ENCODE measurements at places on chromosomes 2 and 18.

DNA sequence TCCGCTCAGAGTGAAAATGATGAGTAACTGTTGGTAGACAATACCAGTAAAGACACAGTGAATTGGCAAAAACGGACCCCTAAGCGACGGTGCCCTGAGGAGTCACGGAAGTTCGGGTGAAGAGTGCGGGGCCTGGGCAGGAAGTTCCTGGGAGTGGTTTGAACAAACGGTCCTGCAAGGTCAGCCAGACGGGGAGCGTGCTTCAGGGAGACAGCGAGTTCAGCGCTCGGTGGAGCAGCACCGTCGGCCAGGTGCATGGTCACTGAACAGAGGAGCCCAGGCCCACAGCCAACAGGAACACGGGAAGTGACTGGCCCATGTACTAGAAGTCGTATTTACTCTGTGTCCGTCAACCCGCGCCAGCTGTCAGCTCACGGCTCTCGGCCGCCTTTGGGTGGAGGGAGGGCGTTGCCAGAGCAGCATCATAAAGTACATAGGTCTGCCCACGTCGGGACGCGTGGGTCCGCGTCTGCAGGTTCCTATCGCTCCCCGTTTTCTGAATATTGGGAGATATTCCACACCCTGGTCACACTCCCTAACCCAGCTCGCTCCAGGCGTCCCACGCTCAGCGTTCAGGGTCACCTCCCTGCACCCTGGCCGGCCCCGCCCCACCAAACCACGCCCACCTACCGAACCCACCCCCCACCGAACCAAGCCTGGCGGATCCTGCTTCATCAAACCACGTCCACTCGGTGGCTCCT lies 75.6 kb upstream of the UXS1 start:
- DNase-seq, result no peak

GRCh38 chr2:224220586-224221255 lies 181.2 kb downstream of the FAM124B start:
- peak; percentile 17 for DNase-seq

GRCh38 chr2:238225911-238226697 lies 13.7 kb downstream of the HES6 start:
- DNase-seq, result no peak

DNA sequence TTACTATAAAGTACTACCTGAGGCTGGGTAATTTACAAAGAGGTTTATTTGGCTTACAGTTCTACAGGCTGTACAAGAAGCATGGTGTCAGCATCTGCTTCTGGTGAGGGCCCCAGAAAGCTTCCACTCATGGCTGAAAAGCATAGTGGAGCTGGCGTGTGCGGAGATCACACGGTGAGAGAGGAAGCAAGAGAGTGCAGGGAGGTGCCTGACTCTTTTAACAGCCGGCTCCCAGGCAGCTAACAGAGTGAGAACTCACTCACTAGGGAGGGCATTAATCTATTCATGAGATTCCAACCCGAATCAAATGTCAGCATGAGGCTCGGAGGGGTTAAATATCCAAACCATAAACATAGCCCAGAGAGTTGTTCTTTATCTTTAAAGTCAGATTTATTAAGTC lies 117.3 kb downstream of the LDLRAD4 start:
- DNase-seq, result no peak

DNA sequence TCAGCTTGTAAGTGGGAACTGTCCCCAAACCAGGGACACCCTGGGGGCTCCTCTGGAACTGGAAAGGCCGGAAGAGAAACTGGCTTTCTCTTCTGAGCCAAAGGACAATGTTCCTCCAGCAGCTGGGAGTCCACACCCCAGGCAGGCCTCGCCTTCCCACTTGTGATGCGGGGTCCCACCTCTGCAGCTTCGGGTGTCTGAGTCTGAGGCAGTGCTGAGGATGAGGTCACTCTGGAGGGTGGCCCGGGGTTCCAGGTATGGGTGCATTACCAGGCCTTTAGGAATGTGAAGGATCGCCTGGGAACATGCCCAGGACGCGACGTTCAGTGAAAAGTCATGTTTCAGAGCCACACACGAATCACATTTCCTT lies 18.2 kb upstream of the BOK start:
- no peak for DNase-seq

- DNase-seq, result no peak
Observed at GRCh38 chr2:15677141-15677843, 85.6 kb downstream of the DDX1 start.

- DNase-seq, result peak; percentile 95
Observed at GRCh38 chr18:45802814-45803492, 22.5 kb upstream of the SIGLEC15 start.

DNA sequence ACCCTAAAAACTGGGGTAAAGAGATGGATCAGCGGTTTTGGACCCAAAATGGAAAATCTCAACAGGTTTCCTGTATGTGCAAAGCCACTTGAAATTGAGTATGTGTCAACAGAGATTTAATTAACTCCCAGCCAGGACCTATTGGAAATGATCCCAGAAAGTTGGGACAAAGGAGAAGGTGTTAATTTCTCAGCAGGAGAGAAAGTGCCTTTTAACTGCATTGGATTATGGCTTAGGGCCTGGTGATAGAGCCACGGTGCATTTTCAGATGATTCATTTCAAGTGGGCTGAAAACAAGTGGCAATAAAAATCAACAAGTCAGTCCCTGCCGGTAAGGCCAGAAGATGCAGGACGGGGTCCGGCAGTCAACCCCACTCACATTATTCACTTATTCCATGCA lies 80.2 kb upstream of the BCL11A start:
- no peak for DNase-seq

DNA sequence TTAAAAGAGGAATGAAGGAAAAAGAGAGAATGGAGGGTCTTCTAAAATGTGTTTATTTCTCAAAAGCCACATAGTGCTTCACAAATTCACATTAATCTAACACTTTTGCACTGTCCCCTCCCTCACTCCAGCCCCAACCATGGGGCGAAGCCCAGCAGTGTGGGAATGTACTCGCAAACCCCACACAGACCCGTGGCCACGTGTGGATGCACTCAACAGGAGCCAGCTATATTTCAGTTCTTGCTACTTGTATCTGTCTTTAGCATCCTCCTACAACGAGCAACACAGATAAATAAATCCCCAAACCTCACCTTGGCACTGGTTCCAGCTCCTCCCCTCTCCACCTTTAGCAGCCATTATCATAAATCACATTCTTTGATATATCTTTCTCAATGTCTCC lies 91.9 kb upstream of the TMEM200C start:
- DNase-seq, result no peak

DNA sequence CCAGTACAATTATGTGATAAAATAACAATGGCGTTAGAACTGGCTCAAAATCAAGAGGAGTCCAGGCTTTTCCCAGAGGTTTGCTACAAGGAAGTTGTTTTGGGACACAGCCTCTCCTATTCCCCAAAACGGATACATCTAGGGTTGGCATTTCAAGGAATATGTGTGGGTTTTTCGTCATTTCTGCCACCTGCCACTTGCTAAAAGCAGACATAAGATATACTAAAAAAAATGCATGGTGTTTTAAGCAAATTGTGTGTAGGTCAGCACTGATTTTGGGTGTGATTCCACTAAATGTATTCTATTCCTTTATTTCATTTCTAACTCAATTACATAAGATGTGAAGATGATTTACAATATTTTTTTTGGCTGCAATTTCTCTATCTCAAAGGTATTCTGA lies 36.4 kb upstream of the GCG start:
- no peak for DNase-seq

DNA sequence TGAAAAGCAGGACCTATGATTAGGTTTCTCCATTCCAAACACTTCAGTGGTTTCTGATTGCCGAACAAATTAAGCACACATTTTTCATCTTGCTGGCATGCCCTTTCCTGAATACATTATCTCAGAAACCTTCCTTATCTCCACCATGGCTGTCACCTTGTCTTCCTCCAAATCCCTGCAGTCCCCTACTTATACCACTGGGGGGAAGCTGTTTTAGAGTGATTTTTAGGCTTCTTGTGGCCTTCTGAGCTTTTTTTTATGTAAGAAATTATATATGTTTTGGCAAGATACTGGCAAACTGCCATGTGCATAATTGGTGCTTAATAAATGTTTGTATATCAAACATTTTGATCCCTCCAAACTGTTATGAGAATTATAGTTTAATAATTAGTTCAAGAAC lies 229.2 kb downstream of the MYT1L start:
- no peak for DNase-seq
